CD4-positive, alpha-beta T cell treated with Interferon alpha-2 for 1 hour (primary cell): ENCODE measurements at places on chromosomes 1 and 21.

GRCh38 chr1:10449751-10450150 lies at the start of gene CORT:
Gene CORT (plus strand): TSS chr1:10450031. CDS start chr1:10450224, 193 bp downstream.
- no peak for DNase-seq

- DNase-seq: no peak
Observed at GRCh38 chr1:167880580-167881021, 33.3 kb downstream of the ADCY10 start.

DNA sequence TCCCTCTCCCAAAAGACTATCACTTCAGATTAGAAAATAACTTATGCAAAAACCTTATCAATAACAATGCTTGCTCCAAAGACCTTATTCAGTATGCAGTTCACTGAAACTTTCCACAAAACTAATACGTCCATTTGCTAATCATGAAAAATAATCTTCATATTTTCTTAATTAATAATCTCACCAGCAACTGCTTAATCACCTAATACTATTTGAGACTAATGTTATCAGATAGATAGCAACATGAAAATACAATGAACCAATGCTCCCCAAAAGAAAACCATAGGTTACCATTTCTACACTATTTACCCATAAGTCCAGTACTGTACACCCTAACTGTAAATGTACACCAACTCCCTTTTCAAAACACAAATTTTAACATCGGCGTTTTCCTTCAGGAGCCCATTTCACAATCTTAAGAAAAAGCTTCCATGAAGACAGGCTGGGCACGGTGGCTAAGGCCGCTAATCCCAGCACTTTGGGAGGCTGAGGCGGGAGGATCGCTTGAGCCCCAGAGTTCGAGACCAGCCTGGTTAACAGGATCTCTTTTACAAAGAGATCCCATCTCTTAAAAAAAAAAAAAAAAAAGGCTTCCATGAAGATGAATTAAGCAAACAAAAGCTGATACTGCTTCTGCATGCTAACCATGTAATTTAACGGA lies 1.7 kb downstream of the GNB1 start:
- DNase-seq: no peak

- no peak for DNase-seq
Observed at GRCh38 chr1:31511848-31512615, 64.3 kb upstream of the TINAGL1 start.

- DNase-seq: no peak
Observed at GRCh38 chr1:174112489-174113162, 46.7 kb upstream of the RABGAP1L start.

- DNase-seq: no peak
Observed at GRCh38 chr21:46131588-46131837, 23.9 kb downstream of the FTCD start.

GRCh38 chr1:27606708-27607238 lies 2.8 kb upstream of the AHDC1 start:
- DNase-seq: no peak

- no peak for DNase-seq
Observed at GRCh38 chr1:167229719-167230385, 9.2 kb downstream of the POU2F1 start.

DNA sequence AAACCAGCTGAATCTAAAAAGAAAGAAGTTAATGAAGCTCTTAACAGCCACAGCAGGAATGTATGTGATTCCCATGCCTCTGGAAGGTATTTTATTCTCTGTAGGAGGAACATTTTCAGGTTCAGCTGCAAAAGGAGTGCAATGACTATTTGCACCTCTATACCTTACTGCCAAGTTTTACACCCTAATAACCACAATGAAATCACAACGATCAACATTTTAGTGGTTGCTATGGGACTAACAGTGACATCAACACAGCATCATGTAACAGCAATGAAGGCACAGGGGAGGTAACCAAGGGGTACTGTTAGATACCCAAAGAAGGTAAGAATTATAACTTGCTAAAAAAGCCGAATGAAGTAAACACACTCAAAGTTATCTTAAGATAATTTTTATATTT lies 116.3 kb upstream of the HP1BP3 start:
- no peak for DNase-seq

DNA sequence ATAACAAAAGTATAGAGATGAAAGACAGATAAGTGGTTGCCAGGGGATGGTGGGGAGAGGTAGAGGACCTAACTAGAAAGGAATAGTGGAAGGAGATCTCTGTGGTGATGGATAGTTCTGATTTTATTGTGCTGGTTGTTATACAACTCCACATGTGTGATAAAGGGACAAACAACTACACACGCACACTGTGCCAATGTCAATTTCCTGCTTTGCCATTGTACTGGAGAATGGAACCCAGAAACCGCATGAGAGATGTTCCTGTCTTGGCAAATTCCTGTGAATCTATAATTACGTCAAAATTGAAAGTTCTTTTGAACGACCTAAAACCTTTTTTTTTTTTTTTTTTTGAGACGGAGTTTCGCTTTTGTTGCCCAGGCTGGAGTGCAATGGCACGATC lies 11.0 kb downstream of the TNFRSF9 start:
- no peak for DNase-seq

DNA sequence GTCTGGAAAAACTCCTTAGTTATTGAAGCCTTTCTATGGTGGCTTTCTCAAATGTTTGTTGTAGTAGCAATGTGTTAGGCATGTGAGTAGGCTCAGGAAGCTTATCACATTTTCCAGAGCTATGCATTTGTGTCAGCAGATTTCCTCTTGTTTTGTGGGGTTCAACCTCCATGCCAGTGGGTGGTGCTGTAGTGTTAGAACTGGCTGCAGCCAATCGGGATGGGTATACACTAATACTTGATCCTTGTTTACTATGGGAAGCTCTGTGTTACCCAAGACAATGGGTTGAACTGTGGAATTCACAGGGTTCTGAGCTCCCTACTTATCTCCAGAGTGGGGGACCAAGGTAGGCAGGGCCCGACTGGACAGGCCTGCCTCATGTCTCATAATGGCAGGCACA lies 348.5 kb upstream of the ADAMTS5 start:
- DNase-seq: no peak

DNA sequence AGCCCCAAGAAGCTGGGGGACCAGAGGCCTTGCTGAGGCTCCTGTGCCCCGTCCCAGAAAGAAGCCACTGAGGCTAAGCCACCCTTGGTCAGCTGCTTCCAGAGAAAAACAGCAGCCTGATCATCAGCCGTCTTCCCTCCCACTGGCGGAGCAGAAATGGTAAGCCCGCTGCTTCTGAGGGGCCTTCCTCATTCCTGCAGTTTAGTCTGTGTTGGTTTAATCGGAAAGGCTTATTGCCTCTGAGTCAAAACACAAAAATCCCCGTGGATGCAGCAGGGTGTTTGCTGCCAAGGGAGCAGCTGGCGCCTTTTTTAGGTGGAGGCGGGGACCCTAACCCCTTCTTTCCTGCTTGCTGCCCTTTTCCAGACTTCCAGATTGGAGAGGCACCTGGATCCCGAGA lies 33.9 kb downstream of the SPSB1 start:
- no peak for DNase-seq

DNA sequence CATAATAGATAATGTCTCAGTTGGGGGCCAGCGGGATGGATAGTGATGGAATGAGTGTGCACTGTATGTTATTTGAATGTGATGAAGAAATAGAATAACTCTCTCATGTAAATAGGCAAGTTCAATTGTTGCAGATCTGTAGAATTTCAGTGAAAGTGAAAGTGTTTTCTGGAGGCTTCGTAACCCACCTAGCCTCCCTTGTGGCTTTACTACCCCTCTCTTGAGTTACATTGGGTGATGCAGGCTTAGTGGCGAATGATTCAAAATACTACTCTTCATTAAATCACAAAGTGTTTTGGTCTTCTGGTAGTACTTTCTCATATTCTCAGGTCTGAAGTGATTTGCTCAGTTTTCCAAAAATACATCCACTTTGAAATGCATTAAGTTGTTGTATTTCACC lies 411.9 kb downstream of the ZP4 start:
- DNase-seq: no peak

DNA sequence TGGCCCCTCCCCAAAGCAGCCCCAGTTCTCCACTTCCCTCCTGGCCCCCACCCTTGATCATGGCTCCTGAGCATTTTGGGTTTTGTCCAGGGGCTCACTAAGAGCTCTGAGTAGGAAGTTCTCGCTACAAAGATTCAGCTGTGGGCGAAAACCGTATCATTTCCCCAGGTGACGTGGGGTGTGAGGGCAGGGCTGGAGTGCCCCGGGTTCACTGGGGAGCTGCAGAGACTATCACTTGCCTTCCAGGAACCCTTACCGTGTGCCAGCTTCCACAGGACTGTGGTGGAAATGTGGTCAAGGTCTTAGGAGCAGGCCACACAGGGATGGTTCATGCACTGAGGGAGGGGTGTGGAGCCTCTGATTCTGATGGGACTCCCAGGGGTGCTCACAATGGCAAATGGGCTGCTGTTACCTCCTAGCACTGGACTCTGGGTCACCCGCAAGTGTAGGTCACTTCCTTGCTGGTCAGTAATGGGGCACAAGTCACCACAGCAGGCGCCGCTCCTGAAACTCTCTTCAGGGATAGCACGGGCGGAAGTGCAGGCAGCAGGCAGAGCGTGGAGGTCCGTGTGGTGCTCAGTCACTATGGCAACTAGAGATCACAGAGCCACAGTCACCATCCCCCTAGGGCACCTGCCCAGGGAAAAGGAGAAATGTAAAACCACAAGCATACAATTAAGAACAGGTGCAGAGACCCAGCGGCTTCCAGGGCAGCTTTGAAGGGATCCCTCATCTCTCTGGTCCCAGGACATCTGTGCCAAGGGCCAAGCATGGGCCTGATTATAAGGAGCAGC lies 35.4 kb downstream of the RSPH1 start:
- DNase-seq: peak; percentile 78

- DNase-seq: no peak
Observed at GRCh38 chr1:21647431-21648351, 21.5 kb downstream of the RAP1GAP start.

DNA sequence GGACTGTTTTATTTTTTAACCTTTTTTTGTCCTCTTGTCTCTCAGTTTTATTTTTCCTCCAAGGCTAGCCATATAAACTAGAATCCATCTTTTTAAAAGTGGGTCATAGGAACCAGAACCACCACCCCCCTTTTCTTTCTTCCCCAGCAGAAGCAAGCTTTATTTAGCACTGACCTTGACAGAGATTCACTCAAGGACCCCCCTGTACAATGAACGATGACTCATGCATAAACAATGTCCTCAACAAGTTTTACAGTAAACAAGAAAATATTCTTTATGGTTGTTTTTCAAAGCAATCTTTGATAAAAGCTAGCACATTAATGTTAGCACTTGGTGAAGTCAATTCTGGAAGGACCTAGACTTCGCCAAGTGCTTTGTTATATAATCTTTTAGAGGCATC lies 14.1 kb downstream of the PKN2 start:
- no peak for DNase-seq

- DNase-seq: no peak
Observed at GRCh38 chr1:51439053-51439452, 80.0 kb downstream of the EPS15 start.

DNA sequence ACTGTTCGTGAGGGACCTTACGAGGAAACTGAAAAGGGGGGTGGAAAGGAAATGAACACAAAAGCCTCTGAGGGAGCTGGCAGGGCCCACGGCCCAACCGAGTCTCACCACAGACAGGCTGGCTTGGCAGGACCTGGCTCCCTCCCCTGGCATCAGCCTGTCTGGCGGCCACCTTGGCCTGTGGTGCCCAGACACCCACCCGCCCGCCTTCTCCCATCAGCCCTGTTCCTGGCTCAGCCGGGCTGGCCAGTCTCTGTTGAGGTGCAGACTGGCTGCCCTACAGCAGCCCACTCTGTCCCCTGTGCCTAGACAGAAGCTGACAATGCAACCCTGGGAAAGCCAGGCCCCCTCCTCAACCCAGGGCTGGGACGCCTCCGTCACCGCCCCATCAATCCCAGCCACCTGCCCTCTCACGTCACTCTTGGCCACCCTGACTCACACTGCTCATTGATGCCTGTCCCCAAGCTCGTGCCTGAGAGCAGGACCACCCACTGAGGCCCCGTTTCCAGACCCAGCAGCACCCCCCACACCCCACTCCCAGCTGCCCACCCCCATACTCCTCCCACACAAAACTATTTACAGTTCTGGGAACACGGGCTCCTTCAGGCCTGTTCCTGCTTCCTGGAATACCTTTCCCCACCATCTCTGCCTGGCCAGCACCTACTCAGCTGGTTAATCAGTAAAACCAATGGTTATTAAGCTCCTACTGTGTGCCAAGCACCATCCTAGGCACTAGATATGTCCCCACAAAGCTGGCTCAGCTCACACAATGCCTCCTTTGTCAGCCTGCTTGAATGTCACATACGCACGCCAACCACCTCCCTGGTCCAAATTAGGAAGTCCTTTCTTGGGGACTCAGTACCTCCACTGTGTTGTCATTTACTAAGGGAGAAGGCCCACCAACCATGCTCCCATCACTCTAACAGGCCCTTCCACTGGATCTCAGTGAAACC lies 22.7 kb downstream of the SDC3 start:
- DNase-seq: no peak

DNA sequence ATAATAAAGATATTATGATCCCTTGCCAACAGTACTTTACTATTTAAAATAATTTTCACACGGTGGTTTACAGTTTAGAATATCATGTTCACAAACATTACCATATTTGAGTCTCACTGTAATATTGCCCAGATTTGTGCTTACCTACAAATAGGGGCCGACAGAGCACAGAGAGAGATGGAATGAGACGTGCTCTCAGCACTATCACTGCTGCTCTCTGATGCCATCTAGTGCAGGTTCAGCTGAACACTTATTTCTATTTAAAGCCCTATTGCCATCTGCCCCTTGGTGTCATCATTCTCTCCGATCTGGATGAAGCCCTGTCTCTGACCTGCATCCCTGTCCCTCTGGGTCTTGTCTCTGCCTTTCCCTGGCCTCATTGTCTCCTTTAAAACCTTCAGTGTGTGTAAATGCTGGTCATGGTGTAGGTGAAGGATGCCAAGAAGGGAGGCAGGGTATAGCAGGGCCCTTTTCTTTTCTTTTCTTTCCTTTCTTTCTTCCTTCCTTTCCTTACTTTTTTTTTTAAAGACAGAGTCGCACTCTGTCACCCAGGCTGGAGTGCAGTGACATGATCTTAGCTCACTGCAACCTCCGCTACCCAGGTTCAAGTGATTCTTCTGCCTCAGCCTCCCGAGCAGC lies 6.9 kb upstream of the GPATCH4 start:
- peak; percentile 82 for DNase-seq
